Aorta (tissue), 5 donors: ENCODE measurements at places on chromosomes 1 and 21. TPM values are rescaled to one million over a fixed set of nuclear protein-coding genes. Genes with fewer than 3 reads are reported as not detected.

DNA sequence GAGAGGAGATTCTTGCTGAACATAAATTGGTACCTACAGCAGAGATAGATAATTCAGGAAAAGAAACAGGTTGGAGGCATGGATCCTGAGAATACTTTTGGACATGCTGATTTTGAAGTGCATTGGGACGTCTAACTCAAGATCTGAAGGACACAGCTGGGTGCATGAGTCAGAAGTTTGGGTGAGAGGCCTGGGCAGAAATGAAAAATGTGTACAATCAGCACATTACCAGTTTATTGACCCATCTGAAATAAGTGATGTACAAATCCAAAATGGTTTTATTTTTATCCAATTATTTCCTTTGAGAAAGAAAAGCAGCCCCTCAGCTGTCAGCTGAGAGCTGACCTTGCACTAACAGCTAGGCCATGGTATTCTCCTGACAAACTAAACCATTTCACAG is 975.2 kb upstream of the B3GALT2 start:
- DNase-seq = no peak

DNA sequence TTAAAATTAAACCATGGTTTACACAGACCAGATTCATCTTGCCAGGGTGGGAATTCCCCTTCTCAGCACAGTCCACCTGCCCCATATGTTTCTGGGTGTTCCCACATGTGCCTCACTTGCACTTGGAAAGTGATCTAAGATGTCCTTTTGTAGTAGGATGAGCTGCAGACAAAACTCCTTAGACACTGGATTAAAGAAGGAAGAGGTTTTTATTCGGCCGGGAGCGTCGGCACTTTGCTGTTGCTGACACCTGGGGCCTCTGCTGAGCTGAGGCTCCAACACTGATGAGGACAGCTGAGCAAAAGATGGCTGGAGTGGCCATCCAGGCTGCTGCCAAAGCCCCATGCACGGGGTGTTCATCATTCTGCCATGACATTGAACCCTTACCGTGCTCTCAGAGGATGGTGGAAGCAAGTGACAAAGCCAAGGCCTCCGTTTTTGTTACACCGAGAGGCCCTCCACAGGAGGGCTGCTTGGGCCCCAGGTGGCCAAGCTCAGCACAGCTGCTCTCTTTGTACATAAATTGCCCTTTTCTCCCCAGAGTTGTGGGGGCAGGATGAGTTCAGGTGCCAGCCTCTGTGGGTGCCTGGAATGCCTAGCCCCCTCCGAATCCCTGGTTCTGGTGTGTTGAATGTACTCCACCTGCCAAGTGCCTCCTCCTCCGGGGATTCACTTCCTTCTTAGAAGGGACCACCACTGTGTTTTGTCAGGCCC is 7.3 kb upstream of the ACOT11 start:
- no peak for DNase-seq

- DNase-seq = peak; percentile 64
These were observed 732 bp downstream of the ABCG1 start for GRCh38 chr21:42219606-42220137.

GRCh38 chr1:100866041-100866900 is 28.4 kb downstream of the EXTL2 start:
- no peak for DNase-seq

DNA sequence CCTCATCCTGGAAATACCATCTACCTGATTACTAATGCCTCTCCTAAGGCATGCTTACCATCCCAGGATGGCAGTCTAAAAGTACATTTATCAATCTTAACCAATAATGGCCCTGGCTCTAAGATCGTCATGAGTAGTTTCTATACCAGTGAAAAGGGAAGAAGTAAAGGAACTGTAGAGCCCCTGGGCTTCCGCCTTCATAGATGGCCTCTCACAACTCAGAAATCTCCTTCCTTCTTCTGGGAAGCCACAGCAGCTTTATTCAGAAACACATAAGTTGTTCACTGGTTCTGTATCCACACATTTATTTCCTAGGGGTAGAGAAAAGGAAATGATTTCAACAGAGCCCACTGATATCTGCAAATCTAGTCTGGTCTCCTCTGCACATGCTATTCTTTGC is 41.0 kb upstream of the CD5L start:
- no peak for DNase-seq

DNA sequence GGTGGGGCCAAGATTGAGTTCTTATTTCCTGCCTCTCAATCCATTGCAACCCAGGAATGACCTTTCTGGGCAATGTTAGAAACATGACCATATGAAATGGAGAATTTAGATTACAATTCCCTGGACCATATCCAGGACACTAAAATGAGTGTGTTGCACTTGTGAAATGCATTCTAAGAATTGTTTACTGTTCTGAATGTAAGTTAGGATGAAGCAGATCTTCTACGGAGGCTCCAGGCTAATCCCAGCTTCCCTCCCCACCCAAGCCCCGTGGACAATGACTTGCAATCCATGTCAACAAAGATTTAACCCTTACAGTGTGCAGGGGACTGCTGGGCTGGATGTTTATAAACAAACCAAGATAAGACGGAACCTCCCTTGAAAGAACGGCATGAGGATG is 31.7 kb upstream of the HAO2 start:
- DNase-seq = no peak

- peak; percentile 92 for DNase-seq
These were observed at the start of gene EEIG2 for GRCh38 chr1:108559215-108560186. TSS of gene EEIG2 (plus strand) at chr1:108560100. CDS start at chr1:108560429, 329 bp downstream.

DNA sequence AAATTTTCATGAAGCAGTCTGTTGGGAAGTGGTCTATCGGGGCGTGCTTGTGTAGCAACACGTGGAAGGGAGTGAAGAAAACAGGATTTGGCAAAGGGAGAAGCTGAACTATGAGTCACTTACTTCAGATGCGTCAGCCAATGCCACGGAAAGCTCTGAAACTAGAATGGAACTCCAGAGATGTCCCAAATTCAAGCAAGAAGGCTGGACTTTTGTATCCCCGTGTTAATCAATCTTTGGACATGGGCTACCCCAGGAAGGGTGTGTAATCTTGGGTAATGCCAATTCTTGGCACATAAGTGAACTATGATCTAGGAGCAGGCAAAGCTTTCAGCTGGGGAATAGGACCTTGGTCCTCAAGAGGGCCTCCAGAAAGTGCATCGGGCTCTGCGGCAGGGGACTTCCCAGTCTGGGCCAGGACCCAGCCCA is 102.6 kb downstream of the ADSS2 start:
- no peak for DNase-seq

- DNase-seq = peak; percentile 65
These were observed 4.2 kb upstream of the ECE1 start for GRCh38 chr1:21294266-21294989.

- DNase-seq = no peak
These were observed 6.0 kb downstream of the EDARADD start for GRCh38 chr1:236400061-236400603.

GRCh38 chr1:77407738-77408375 is 126.0 kb downstream of the AK5 start:
- no peak for DNase-seq

GRCh38 chr1:41864471-41865040 is 54.2 kb downstream of the HIVEP3 start:
- DNase-seq = no peak

- no peak for DNase-seq
These were observed 84.8 kb downstream of the KCND3 start for GRCh38 chr1:111904478-111905218.

GRCh38 chr1:91172541-91172940 is 150.7 kb upstream of the ZNF644 start:
- no peak for DNase-seq

GRCh38 chr21:33011462-33011861 is 14.3 kb upstream of the OLIG2 start:
- DNase-seq = no peak

GRCh38 chr1:46437723-46438122 is 43.6 kb downstream of the FAAH start:
- DNase-seq = no peak

DNA sequence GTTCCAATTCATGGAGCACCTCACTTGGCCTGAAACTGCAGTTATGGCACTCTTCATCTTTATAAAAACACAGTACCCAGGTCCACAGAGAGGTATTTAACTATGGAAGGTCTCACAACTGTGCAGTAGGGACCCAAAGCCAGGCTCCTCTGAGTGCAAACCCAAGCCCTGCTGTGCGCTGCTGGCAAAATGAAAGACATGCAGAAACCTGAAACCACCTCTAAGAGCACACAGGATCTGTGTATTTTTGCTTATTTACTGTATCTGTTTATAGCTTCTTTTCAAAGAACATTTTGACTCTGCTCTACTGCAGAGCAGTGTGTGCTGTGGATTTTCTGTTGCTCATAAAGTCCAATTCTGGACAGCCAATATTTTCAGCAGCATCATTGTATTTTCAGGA is 166.6 kb downstream of the DSCAM start:
- no peak for DNase-seq

- DNase-seq = no peak
These were observed 51.5 kb upstream of the LRIF1 start for GRCh38 chr1:111015222-111015621.

DNA sequence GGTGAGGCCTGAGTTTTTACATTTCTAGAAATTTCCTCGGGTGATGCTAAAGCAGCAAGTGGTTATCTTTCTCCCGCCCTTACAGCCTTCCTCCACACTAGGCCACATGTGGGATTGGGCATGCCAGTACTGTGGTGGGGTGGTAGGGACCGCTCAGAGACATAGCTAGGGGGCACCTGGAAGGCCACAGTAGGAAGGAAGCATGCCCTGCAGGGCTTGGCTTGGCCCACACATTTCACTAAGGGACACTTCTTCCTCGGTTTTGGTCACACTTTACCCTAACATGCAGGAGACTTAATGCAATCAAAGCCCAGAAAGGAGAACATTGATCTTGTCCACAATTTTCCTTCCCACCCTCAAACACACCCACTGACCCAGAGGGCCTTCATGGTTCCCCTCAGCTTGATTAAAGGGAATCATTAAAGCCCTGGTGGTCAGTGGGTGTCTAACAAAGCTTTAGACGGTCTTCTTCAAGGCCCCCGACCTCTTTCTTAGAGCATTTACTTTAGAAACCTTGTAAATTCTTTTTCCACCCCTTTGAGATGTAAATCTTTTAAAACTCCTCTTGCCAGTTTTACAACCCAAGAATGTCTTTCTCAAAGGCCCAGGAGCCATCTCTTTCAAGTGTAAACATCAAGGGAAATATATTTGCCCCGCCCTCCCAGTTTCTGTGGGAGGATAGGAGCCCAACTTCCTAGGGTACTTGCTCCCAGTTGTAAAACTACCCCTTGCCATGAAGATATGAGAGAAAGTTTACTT is 246.4 kb upstream of the PTBP2 start:
- DNase-seq = no peak

DNA sequence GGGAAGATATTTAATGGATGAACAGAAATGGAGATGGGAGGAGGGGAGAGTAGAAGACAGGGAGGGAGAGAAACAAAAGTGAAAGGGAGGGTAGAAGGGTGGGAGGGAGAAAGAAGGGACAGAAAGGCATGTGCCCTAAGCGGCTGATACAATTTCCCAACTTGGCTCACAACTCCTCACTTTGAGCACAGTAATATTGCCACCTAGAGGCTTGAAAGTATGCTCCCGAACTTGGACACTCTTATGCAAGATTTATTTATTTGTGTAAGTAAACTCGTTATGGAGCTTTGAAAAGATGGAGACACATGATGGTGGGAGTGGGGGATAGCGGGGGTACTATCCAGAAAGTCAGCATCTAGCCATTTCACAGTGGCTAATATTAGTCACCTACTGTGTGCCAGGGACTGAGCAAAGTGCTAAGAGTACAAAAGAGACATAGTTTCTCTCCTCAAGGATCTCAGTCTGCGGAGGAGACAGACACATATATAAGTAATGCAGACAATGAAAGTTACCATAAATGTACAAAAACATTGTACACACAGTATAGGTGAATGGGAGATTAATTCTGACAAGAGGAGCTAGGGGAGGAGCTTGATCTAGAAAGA is 189.7 kb downstream of the SEC16B start:
- no peak for DNase-seq

Gene ANGPTL7
- polyA plus RNA-seq = 10.8 TPM

Gene HENMT1
- 3.2 TPM for polyA plus RNA-seq

Gene TRIM58
- polyA plus RNA-seq = not detected

Gene LRRC38
- not detected for polyA plus RNA-seq

Gene RXRG
- not detected for polyA plus RNA-seq

Gene FMN2
- 0.88 TPM for polyA plus RNA-seq
